ENCODE measurements at places on chromosomes 2 and 18.

GRCh38 chr2:155747531-155747930, 585.0 kb downstream of the NR4A2 start:
- DNase-seq, result no peak

GRCh38 chr2:44934038-44934982, 7.2 kb upstream of the SIX3 start:
- DNase-seq, result no peak

- no peak for DNase-seq
Measured at GRCh38 chr18:35455926-35456763, 41.6 kb downstream of the INO80C start.

DNA sequence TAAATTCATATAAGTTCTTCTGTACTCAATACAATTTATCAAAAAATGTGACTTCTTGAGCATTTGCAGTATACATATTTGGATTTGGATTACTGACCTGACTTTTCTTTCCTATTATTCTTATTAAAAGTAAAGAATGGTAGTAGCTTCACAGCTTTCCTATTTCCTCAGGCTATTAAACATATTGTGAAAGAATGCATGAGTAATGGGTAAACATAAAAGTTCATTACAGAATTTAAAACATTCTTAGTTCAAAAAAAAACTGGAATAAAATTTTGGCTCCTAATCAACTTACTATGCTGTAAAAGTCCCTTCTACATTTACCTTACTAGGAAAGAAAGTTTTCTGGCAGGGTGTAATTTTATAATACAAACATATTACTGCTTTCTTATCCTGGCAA, 27.3 kb upstream of the C2orf66 start:
- no peak for DNase-seq

DNA sequence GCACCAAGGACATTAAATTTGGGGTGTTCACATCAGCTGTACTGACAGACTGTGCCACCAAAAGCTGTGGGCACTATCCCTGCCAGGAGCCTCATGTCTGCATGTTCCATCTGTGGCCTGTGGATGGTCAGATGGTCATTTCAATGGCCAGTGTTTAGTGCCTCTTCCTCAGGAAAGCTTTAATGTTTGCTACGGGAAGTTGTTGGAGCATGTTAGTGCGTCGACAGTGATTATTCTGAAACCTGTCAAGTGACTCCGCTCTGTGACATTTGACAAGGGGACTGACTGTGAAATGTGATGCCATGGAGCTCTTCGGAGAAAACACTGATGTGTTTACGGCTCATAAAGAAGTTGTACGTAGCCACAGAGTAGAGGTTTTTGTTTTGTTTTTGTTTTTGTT, 18.7 kb upstream of the RGPD4 start:
- DNase-seq, result no peak

GRCh38 chr2:1627628-1628381, 116.5 kb downstream of the PXDN start:
- no peak for DNase-seq

DNA sequence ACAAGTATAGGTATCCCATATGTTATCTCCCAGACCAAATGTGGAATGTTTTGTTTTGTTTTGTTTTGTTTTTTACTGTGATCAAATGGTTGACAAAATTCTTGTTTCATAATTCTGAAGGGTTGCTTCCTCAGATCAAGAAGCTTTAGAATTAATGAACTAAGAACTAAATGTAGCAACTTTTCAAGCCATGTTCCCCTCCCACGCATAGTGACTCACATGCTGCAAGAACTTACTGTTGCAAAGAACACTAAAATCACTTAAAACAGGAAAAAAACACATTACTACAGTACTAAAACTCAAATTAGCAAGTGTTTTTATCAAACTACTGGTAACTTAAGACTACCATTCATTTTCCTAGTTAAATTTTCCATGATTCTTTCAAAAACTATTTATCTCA, 30.6 kb downstream of the HNRNPLL start:
- DNase-seq, result peak; percentile 43

DNA sequence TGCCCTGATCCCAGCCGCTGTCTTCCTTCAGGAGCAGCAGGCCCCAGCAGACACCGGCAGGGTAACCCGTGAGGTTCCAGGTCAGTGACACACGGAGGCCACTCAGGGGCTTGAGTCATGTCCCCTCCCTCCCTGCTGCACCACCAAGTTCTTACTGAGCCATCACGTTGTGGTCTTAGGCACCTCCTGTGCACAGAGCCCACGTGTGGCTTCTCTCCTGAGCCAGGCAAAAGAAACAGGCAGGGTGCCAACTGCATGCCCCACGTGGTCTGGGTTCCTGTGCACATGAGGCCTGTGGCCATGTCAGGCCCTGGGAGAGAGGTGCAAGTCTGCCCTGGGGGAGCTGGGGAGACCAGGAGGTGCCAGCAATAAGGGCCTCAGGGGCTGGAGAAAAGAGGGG, 264.8 kb downstream of the KLHL29 start:
- DNase-seq, result no peak

GRCh38 chr18:25459814-25460213, 107.8 kb upstream of the ZNF521 start:
- no peak for DNase-seq

DNA sequence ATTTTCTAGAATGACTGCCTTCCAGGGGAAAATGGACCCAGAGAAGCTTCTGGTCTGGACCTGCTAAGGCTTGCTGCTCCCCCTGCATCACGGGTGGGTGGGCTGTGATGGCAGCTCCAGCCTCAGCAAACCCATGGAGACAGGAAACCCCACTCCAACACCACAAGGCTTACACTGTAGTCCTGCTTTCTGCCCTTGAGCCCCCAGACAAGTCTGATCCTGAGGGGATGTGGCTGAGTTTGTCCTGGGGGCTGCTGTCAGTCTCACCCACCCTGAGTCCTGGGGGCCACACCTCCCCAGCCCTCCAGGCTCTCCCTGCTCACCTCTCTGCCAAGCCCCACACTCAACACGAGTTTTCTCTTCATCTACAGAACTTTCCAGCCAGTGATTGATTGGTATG, 279.4 kb downstream of the EIPR1 start:
- no peak for DNase-seq

DNA sequence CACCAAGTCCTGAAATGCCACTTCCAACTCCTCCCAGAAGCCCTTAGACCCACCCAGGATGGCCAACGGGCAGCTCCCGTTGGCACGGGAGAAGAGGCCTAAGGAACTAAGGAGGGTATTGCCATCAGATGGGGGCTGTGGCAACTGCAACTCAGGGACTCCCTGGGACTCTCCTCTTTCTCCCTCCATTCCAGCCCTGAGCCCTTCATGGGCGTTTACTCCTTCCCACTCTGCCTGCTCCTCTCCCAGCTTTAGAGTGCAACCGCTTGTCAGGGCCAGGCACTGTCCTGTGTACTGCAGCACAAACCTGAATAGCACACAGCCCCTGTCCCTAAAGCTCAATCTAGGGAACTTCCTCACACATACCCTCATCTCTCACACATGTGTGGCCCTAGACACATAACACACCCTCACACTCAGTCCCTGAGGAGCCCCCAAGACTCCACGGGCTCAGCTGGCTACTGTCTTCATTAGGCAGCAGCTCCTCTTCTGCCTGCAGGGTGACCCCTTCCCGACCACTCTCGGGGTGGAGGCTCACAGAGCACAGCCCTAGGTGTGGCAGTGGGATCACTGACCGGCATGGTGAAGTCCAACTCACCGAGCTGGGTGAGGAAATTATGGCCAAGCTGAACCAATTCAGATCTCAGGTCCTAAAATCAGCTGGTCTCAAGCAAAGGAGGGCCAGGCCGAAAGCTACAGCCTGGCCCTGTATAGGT, 316.3 kb downstream of the CELF4 start:
- DNase-seq, result no peak

DNA sequence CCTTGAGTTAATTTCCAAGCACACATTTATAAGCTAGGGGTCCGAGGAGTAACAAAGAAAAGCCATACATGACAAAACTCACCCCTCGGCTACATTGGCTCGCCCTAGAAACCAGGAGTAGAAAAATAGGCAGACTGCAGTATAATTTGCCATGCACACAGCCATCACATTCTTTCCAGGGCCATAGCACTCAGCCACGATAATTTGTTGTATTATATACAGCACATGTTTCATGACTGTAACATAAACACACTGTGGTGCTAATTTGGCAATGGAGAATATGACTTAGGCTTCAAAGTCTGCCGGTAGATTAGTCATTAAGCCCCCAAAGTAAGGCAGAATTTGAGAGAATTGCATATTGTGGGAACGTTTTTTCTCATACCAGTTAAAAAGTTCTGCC, 254.9 kb downstream of the ZNF521 start:
- no peak for DNase-seq

GRCh38 chr2:171579481-171579880, 57.2 kb downstream of the CYBRD1 start:
- DNase-seq, result no peak

DNA sequence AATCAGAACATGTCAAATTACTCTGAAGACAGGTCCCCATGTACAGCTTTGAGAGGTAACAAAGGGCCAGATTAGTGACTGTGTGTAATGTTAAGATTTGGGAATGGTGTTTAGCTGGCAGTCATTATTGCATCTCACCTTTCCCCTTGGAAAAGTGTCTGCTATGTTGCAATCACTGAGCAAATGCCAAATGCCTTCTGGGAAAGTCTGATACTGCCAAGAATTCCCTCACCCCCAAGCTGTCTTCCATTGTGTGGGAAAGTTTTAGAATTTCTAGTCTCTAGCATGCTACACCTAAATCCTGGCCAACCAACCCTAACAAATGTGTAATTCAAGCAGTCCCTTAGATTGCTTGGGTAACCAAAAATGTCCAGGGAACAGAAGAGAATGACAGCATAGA, 13.6 kb upstream of the PELI1 start:
- DNase-seq, result no peak

GRCh38 chr2:191610756-191611155, 67.2 kb upstream of the NABP1 start:
- DNase-seq, result no peak

DNA sequence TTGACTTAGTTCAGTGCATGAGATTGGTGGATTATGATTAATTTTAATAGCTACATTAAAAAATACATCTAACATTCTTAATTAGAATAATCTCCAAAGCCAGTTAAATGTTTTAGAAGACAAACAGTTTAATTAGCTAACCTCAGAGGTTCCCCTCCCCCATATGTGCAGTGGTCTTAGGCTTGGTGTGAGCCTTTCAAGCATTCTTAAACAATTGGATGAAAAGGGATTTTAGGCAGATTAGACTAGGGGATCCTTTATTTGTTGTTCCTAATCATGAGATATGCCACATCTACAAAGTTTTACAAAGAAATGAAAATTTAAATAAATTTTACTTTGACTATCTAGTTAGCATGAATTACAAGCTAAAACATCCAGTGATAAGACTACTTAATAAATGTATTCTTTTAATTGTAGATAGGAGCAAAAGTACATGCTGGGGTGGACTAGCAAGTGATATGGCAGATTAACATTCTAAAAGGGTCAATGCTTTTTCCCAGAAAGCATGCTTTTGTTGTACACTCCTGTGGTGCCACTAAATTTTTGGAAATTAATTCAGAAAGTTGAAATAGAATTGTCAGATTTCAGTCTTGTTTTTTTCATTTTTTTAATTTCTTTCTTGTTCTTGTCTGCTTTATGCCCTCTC, 42.7 kb upstream of the OTX1 start:
- no peak for DNase-seq

DNA sequence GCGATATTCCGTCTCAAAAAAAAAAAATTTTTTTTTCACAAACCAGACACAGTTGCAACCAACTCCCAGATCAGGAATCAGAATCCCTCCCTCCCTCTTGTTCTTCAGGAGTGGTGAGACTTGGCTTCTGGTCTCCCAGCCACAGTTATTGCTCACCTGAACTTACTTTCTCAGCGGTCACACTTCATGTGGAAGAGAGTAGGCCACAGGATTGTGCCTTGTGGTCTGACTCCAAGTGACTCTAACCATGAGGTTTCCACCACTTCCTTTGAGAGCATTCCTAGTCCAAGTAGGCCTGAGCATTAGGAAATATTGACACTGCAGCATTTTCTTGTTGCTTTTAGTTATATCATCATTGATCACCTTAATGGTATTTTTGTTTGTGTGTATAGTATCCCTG, 12.1 kb downstream of the FMNL2 start:
- no peak for DNase-seq

GRCh38 chr2:233266481-233266880, 15.0 kb downstream of the ATG16L1 start:
- DNase-seq, result no peak

GRCh38 chr2:233460726-233461441, 105.7 kb downstream of the USP40 start:
- no peak for DNase-seq

DNA sequence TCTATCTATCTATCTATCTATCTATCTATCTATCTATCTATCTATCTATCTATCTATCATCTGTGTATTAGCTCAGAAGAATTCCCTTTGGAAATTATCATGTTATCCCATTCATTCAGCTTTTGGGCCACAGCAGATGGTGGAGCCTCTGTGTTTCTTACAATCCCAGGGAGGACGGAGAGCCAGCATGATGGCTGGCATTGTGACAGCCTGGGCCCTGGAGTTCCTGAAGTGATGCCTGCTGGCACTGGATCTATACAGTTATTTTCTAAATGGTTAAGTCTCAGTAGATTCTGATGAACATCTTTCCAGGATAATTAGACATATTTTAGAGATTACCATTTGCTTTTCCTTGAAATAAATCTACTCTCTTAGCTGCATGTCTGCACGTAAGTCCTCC, 385.4 kb upstream of the NXPH2 start:
- no peak for DNase-seq

GRCh38 chr18:74399091-74399887, 57.8 kb downstream of the DIPK1C start:
- DNase-seq, result no peak

DNA sequence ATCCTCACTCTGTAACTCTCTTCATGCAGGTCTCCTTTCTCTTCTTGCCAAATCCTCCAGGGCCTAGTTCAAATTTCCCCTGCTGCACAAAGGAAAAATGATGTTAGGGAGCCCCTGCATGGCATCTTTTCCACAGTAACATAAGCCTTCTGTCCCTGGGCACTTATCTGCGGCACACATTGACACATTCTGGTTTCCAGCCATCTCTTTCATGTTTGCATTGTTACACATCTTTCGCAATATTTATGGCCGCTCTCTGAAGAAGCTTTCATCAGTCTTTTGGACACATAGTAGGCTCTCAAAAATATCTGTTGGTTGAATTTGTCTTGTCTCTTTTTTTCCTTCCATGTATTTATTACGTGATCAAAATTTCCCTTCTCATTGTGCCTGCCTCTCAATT, 1806.1 kb upstream of the PIK3C3 start:
- no peak for DNase-seq

Data from stimulated activated CD4-positive, alpha-beta T cell treated with anti-CD3 and anti-CD28 coated beads, TNF-alpha, amount 100 ng/mL, for 24 hours (primary cell).